ENCODE measurements at places on chromosomes 1 and 21.

GRCh38 chr1:80375662-80376061, 1369.1 kb upstream of the ADGRL4 start:
- no peak for DNase-seq

DNA sequence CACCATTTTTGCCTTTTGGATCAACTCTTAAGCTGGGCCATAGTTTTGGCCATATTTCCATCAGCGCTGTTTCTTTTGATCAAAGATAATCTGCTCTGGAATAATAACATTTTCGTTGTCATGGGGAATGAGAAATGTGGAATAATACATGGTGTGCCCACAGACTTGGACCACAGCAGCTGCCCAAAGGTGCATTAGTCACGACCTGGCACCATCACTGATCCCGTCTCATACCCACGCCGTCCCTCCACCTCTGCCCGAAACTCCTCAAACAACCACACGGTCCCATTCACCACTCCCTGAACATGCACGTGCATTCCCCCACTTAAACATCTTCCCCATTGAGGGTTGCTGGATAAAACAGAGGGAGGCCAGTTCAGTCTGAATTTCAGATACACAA, 76.9 kb downstream of the SLC66A1 start:
- no peak for DNase-seq

DNA sequence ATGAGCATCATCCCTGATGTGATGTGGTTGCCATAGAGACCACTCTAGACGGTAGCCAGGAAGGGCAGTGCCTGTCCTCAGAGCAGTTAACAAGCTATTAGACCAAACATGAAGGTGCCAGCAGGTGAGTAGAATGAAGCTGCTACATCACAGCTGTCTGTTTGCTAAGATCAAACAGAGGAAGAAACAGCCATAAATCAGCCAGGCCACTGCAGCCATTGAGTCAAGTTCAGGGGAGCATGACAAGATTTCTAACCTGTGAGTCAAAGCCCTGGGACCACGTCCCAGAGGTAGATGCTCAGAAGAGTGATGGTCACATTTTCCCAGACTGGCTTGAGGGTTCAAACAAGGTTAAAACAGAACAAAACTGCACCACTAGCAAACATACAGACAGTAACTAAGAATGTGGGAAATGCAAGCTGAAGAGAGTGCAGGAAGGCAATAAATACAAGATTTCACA, 450.6 kb upstream of the DAB1 start:
- DNase-seq = no peak

GRCh38 chr1:32405672-32406467, 11.6 kb upstream of the BSDC1 start:
- no peak for DNase-seq
